GM04504 (cell line): ENCODE measurements at places on chromosomes 16 and 17.

- no peak for DNase-seq
Measured at GRCh38 chr17:78960928-78961327, 18.8 kb downstream of the LGALS3BP start.

DNA sequence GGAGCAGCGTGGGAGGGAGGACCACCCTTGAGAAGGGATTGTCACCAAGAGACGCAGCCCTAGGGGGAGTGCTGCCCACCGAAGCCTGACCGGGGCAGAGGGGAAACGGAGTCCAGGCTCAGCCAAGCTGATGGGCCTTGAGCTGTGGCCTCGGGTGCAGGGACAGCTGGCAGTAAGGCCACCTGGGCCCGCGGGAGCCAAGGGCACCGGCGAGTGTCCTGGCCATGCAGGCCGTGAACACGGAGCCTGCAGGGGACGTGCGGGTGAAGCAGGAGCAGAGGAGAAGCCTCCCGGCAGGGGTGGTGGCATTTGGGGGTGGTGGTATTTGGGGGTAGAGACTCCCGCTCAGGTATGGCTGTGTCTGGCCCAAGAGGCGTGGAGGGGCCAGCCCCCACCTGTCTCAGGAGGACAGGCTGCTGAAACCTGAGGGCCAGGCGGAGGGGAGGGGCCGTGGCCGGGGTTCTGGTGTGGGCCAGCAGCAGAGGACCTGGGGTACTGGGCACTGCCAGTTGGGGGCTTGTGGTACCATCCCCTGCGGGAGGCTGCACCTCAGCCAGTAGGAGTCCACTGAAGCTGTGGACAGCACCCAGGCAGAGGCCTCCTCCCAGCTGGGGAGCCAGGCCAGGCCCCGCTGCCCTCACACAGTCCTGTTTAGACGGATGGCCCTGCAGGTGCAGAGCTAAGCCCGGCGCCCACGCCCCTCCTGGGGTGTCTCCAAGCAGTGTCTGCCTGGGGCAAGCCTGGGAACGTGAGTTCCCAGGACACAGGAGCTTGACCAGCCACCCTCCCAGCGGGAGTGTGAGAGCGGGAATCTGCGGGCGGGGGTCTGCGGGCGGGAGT is 4.5 kb downstream of the GNPTG start:
- no peak for DNase-seq

DNA sequence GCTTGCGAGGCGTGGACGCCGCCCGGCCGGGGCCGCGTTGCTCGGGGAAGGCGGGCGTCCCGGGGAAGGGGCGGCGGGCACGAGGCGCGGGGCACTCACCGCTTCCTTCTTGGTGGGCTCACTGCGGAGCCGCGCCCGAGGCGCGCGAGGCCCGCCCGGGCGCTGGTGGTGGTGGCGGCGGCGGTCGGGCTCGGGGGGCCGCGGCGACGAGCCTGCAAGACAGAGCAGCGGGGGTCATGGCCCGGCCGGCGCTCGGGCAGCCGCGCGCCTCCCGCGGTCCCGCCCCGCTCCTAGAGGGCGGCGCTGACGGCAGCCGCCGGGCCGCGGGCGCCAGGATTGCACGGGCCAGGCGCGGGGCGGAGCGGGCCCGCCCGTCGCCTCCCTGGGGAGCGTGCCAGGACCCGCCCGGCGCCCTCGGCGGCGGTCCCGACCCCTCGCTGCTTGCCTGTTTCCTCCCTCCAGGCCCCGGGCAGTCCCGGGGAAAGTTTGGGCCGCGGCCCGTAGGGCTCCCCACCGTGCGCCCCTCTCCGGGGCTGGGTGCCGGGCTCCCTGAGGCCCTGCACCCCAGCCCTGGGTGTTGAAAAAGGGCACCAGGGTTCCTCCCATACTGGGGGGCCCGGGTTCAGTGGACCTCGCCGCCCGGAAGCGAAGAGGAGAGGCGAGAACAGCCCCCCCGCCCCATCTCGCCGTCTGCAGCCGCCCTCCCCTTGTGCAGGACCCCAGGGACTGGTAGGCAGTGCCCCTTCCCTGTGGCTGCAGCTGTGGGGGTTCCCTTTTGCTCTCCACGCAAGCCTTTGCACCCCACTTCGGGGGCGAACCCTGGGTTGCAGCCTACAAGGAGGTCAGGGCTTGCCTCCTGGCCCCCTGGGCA is at the start of gene C16orf74:
C16orf74 (minus strand) TSS at position 270 of the 871 bp plus-strand sequence. CDS start 15,879 bp downstream, outside the sequence.
- no peak for DNase-seq

GRCh38 chr16:11104168-11105037 is 151.6 kb downstream of the SOCS1 start:
- no peak for DNase-seq

DNA sequence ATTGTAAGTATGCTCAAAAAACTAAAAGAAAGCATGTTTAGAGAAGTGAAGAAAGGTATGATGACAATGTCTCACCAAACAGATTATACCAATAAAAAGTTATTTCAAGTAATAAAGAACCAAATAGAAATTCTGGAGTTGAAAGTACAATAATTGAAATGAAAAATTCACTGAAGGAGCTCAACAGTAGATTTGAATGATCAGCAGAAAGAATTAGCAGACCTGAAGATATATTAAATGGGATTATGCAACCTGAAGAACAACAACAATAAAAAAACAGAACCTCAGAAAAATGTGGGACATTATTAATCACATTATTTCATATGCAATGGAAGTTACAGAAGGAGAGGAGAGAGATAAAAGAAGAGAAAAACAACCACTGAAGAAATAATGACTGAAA is 57.6 kb downstream of the ABCA8 start:
- DNase-seq = no peak

- DNase-seq = no peak
Measured at GRCh38 chr17:76262732-76263344, 2.3 kb upstream of the UBALD2 start.

- no peak for DNase-seq
Measured at GRCh38 chr16:55333684-55334083, 9.7 kb downstream of the IRX6 start.

DNA sequence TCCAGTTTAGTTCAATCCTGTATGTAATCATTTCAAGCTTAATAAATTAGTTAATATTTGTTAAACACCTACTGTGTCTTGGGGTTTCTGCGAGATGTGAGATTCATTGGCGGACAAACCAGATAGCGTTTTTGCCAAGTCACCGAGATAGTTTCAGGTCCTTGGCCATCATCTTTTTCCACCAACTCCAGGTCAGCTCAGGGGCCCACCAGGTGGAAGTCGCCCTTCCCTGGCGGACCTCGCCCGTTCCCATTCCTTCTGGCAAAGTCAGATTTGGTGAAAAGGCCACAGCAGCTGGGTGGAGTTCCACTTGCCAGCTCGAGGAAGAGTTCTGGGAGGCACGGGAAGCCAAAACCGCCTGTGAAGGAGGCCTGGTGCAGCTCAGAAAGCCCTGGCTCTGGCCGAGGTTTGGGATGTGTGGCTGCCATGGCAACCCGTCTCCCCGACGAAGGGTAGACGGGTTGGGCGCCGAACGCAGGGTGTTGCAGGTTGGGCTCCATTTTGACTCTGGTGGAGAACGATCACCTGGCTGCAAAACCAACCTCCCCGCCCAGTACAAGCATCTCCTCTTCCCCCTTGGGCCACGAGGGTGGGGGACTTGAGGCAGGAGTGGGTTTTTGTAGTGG is 39.5 kb downstream of the CMIP start:
- no peak for DNase-seq

GRCh38 chr16:12538667-12539091 is 265.0 kb downstream of the CPPED1 start:
- DNase-seq = peak; percentile 26

DNA sequence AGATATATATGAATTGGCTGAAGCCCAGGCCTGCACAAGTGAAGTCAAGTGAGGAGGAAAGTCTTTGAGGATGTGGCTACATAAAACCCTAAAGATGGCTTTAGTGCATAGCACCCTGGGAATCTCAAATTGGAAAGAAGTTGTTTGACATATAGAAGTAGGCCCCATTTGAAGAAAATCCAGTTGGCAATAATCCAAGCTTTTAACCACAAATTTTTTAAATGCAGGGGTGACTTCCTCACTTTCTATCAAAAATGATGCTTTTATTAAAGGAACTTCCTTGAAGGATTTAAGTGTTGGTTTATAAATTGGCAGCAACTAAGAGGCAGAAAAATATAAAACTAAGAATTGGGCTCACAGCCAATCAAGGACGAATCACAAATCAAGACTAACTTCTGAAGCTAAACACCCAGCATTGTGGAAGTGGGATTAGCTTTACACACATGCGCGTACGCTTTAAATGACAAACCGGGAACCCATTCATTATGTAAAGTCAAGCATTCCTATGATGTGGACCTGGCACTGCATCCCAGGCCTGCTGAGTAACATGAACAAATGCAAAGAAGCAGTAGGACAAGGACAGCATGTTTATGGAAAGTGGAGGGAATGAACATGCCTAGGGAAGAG is 63.3 kb downstream of the NOG start:
- no peak for DNase-seq

DNA sequence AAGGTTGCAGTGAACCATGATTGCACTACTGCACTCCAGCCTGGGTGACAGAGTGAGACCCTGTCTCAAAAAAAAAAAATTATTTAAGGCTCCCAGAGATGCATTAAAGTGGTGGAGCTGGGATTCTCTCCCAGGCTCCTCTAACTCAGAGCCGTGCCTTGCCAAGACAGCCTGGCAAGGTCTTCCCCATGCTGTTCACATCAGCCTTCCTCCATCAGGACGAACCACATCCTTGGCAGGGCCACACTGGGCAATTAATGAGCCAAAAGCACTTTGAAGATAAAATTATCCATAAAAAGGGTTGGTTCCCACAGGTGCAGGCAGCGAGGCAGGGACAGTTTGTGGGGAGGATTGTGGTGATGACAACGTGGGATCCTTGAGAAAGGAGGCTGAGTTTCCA is 19.8 kb upstream of the BBS2 start:
- no peak for DNase-seq

DNA sequence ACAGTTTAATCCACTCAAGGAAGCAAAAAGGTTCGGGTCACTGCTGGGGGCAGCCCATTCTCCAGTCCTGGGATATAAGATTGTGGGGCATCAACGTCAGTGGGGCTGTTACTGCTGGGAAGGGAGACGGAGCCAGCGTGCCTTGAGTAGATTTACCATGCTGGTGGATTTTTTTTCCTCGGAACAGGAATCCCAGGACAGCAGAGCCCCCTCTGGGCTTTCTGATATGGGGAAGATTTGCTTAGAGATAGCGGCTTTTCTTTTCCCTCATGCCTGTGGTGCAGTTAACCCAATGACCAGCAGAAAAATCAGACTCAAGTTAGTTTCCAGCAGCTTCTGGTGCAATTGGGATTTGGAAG is 35.4 kb downstream of the WSCD1 start:
- no peak for DNase-seq

DNA sequence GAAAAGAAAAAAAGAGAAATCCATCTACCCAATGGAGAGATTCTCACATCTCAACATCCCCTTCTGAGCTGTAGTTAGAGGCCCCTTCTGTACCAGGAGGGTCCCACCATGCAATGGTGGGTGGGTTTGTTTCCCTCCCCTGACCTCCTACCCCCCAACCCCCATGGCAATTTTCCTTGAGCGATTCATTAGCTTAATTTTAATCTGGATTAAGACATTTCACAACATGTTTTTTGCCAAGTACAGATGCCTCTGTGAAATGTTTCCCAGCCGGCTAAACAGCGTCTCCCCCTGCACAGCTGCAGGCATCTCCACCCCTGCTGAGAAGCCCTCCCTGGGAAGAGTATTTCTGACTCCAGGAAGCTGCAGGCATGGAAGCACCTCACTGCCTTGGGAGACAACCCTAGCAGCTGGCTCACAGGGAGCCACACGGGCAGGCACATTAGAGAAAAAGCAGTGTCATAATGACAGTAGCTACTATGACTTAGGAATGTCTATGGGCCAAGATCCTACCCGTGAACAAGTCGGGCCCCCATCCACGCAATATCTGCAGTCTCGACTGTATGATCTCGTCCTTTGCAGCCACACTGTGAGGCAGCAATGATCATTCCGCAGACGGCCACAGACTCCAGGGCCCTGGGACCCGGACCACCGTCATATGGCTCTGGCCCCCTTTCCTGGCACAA is 117.3 kb downstream of the ADCY9 start:
- DNase-seq = peak; percentile 71
